CD8-positive, alpha-beta memory T cell (primary cell): ENCODE measurements at places on chromosomes 5 and 9. TPM values are rescaled to one million over a fixed set of nuclear protein-coding genes. Genes with fewer than 3 reads are reported as not detected.

- no peak for DNase-seq
Measured at GRCh38 chr5:85651731-85652130, 966.0 kb upstream of the COX7C start.

DNA sequence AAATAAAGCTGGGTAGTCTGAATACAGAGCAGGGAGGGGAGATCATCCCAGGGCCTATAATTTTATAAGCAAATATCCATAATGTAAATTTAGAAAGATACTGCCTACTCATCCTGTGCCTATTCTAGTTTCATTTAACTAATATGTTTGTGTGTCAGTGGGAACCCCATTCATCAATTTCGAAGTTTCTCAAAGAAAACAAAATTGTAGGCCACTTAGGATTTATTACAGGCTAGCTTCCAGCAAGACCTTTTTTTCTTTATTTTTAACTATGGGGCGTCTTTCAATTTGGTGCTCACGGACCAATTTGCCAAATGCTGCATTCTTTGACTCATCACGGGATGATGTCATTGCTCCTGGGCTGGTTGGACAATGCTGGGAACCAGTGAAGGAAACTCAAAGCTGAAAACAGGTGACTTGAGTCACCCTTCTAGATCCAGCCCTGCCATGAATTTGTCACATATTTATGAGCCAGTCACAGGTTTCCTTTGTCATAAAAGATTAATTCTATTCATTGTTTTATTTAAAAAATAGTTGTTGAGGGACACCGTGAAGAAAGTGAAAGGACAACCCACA lies 13.4 kb downstream of the PCSK5 start:
- no peak for DNase-seq

GRCh38 chr5:176185133-176185733 lies 53.0 kb upstream of the SIMC1 start:
- no peak for DNase-seq

SPINK7 gene
- not detected for total RNA-seq

AGPAT2 gene
- 17.4 TPM for total RNA-seq

GRCh38 chr9:37790096-37790495 lies 5.2 kb upstream of the EXOSC3 start:
- no peak for DNase-seq

GRCh38 chr5:150945947-150946346 lies 41.2 kb upstream of the ZNF300 start:
- no peak for DNase-seq

GRCh38 chr9:18438300-18438925 lies 35.5 kb upstream of the ADAMTSL1 start:
- DNase-seq = no peak

GRM6 gene
- not detected for total RNA-seq

GRCh38 chr9:120770931-120771330 lies 22.3 kb downstream of the FBXW2 start:
- no peak for DNase-seq

SLC1A3 gene
- 0.37 TPM for total RNA-seq

- no peak for DNase-seq
Measured at GRCh38 chr5:603081-603998, 8.8 kb upstream of the CEP72 start.

DNA sequence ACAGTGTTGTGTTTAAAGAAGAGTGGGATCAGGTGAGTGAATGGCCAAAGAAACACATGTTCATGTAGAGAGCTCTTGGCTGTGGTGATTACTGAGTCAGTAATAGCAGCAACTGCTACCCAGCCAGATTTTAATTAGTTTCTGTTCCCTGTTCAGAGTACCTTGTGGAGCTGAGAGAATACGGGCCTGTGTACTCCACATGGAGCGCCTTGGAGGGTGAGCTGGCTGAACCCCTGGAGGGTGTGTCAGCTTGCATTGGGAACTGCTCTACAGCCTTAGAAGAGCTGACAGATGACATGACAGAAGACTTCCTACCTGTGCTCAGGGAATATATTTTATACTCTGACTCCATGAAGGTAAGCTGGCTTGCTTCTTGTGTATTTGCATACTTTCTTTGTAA lies 52.3 kb downstream of the SLC46A2 start:
- DNase-seq = no peak
